ENCODE measurements at places on chromosomes 2 and 18.
A peak's percentile ranks its signal among the peaks of the same experiment; 100 is the strongest.

DNA sequence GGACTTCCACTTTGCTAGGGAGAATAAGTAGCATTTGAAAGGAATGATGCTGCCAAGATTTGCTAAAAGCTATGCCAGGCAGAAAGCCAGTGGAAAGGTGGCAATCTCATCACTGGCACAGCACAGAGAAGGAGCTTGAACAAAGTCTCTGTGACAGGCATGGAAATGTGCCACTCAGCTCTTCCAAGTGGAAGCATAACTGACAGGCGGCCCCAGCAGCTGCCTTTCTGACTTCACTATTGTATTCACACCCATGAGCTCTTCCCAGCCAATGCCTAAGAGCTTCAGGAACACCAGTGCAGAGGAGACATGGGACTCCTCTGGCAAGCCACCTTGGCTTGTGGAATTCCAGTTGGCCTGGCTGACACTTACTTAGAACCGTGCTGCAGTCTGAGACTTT lies 134.6 kb upstream of the REG3G start:
- no peak for DNase-seq

- DNase-seq: no peak
Observed at GRCh38 chr18:45236676-45237075, 378.6 kb upstream of the SLC14A2 start.

DNA sequence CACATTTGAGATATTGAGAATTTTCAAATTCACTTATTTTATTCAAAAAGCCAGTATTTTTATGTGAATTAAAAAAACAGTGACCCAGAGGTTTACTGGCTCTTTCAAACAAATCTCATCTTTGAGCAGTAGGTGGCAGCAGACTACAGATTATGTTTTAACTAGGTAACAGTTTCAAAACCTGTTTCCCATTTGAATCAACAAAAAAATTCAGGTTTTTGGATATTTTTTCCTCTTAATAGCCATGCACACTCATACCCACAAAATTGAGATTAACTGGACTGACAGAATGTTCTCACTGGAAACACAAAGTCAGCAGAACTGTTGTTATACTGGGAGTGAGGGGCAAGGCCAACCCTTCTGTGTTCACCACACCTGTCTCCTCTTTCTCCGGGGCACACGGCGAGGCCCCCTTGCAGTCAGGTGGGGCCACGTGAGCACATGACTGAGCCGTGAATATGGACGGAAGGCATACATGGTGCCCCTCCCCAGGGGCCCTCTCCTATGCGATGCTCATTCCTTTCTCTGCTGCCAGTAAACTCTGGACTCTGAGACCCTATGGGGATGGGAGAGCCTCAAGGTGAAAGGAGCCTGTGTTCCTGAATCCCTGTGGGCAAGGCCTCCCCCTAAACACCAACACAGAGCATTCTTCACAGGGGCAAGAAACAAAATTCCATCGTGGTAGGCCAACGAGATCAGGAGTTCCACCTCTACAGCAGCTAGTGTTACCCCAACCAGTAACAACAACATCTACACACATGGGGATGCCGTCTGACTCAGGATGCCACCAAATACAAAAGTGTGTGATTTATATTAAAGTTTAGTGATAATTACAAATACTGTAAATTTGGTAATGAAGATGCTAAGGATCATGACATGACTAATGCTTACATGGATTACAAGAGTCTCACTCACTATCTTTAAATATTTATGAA lies 80.4 kb downstream of the LPIN2 start:
- DNase-seq: peak; percentile 42

GRCh38 chr2:174461221-174461620 lies 25.6 kb downstream of the GPR155 start:
- DNase-seq: no peak

- no peak for DNase-seq
Observed at GRCh38 chr2:241366678-241367077, 10.6 kb downstream of the FARP2 start.

GRCh38 chr2:216210701-216211540 lies 101.8 kb downstream of the XRCC5 start:
- no peak for DNase-seq

All from ELF-1 (cell line).